ENCODE measurements at places on chromosomes 7 and 10.
A peak's percentile ranks its signal among the peaks of the same experiment; 100 is the strongest.

DNA sequence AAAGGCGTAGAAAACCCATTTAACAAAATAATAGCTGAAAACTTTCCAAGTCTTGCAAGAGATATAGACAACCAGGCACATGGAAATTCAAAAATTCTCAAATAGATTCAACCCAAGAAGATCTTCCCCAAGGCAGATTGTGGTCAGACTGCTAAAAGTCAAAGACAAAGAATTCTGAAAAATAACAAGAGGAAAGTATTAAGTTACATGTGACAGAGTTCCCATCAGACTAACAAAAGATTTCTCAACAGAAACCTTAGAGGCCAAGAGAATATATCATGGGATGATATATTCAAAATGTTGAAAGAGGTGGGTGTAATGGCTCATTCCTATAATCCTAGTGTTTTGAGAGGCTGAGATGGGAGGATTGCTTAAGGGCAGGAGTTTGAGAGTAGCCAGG lies 59.8 kb downstream of the TMEM178B start:
- no peak for DNase-seq

DNA sequence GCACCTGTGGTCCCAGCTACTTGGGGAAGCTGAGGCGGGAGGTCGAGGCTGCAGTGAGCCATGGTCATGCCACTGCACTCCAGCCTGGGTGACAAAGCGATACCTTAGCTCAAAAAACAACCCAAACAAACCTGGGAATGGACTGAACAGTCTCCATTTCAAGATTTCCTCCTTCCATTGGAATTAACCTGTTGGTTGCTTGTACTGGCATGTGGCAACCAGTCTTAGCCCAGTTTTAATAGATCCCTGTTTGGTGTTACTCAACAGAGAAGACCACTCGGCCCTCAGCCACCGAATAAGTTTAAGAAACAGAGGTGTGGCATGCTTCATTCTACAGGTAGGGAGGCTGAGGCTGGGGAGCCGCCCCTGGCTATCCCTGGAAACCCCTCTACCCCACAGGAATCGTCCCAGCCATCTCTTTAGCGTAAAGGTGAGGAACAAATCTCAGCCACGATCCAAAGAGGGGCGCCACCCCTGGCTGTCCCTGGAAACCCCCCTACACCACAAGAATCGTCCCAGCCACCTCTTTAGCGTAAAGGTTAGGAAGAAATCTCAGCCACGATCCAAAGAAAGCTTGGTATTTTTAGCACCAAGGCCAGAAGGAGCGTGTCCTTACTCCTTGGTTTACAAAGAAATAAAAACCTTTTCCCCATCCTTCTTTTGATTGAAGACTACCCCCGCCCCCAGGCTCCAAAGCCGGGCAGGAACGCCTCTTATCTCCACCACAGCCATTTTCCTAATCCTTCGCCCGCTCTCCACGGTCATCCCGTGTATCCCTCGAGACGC lies 861 bp upstream of the TSPAN14 start:
- DNase-seq: no peak

DNA sequence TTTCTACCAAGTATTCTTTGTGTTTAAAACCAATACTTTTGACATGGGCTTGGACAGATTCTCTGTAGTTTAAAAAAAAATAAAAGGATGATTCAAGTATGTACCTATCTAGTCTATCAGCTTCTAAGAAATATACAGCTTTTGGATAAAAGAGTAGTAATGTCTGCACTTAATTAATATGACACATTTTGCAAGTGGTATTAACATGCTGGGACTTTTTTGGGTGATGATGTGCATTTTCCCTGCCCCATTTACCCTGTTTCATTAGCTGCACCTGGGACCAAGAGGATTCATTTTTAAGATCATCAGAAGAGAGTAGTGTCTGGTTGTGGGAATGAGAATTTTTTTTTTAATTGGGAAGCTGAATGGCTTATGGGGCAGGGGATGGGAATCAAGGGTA lies 236.2 kb upstream of the KLF14 start:
- DNase-seq: no peak

DNA sequence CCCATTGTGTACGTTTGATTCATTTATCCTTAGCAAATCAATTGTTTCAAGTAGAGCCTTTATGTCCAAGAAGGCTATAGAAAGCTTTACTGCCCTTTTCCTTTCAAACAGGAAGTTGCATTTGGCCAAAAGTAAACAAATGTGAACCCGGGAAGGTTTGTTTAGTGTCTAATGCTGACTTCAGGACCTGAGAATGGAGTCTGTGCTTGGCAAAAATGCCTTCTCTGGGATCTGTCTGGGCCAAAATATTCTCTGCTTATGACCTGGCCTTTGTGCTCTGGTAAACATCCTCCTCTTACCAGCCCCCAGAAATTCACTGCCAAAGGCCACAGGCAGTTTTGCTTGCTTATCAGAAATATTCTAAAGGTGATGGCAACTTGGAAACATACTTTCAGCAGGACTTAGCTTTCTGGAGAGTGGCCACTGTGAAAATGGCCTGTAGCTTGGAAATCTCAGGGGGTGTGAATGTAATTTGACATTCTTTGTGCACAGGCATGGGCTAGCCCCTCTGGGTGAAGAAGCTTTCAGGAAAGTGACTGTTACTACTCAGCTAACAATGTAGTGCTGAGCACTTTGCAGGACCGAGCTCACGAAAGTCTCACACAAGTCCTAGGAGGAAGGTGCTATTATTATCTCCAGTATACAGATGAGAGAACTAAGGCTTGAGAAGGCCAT lies 199.5 kb downstream of the PTEN start:
- no peak for DNase-seq

GRCh38 chr10:48446785-48447184 lies 140.3 kb downstream of the MAPK8 start:
- no peak for DNase-seq

DNA sequence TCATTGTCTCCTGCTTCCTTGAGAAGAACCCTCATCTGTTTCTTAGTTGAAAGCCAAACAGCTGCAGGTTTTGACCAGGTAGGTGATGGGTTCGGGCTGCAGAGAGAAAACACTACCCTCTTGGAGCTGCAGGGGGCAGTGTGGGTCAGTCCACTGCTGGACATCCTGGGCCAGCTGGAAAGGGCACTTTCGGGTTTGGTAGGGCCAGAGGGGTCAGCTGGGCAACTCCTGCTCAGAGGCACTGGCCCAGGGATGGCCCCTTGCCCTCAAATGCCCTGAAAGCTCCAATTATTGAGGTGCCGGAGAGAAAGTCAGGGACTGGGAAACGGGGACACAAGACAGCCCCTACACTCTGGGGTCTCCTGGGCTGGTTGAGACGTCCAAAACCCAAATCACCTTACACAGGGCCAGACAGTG lies 90.7 kb downstream of the MKI67 start:
- DNase-seq: peak; percentile 56

GRCh38 chr10:21724687-21725367 lies 190.8 kb downstream of the MLLT10 start:
- no peak for DNase-seq

GRCh38 chr10:102241032-102241443 lies 274 bp downstream of the PITX3 start:
- no peak for DNase-seq

GRCh38 chr7:29610086-29610485 lies 46.5 kb downstream of the PRR15 start:
- no peak for DNase-seq

- no peak for DNase-seq
Measured at GRCh38 chr7:42831006-42831717, 80.7 kb downstream of the C7orf25 start.

DNA sequence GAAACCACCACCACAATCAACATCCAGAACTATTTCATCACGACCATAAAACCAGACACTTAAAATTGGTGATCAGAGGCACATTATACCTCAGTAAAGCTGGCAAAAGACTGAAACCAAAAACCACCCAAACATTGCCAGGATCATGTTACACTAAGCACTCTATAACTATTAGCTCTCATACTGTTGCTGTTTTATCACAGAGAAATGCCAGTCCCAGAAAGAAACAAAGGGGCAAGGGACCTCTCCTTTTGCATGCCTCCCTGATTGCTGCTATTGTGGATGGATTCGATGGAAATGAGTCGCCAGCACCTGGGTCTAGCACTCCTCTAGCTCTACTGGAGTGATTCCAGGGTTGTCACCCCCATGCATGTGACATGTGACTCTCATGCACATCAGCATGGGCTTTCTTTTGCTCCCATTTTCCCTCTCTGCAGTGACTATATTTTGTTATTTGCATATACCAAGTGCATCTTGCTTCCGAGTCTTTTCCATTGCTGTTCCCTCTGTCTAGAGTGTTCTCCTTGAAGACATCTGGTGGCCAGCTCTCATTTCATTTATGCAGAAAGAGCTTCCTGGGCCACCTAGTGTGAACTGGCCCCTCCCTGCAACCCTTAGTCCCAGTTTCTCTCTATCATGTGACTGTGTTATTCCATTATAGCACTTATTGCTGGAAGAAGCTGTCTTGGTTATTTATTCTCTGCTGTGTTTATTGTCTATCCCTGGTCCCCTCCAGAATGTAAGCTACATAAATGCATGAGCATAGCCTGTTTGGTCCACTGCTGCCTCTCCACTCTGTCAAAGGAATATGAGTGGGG lies 300.6 kb downstream of the PLXNA4 start:
- DNase-seq: no peak

GRCh38 chr10:61588770-61589211 lies 73.9 kb upstream of the CABCOCO1 start:
- DNase-seq: no peak

DNA sequence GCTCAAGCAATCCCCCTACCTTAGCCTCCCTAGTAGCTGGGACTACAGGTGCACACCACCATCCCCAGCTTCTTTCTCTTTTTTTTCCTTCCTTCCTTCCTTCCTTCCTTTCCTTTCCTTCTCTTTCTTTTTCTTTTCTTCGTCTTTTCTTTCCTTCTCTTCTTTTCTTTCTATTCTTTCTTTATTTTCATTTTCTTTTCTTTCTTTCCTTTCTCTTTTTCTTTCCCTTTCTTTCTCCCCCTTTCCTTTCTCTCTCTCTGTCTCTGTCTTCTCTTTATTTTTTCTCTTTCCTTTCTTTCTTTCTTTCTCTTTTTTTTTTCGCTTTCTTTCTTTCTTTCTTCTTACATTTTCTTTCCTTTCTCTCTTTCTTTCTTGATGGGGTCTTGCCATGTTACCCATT lies 621.3 kb downstream of the GALNT17 start:
- no peak for DNase-seq

DNA sequence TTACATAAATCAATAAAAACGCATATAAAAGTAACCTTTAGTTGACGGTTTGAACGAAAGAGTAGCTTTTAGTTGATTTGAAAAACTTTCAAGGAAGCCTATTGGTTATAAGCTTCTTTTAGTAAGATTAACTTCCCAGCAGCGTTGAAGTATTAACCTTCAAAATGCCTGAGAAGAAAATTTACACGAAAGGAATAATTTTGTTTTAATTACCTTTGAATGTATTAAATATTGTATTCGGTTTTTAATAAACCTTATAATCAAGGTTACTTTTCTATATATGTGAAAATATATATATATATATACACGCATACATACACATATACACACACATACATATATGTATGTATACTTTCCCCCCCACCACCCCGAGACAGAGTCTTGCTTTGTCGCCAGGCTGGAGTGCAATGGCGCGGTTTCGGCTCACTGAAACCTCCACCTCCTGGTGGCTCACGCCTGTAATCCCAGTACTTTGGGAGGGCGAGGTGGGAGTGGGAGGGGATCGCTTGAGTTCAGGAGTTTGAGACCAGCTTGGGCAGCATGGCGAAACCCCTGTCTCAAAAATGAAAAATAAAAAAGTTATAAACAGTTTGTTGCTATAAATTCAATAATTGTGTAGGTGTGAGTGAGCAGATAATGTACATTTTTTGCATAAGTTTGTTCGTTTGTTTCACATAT lies 57.6 kb upstream of the EZH2 start:
- DNase-seq: peak; percentile 30
